ENCODE measurements at places on chromosomes 6 and 20.

- no peak for DNase-seq
These were observed 96.6 kb downstream of the PXDC1 start for GRCh38 chr6:3654898-3655297.

GRCh38 chr6:123323452-123324329 lies 313.1 kb downstream of the TRDN start:
- DNase-seq: no peak

DNA sequence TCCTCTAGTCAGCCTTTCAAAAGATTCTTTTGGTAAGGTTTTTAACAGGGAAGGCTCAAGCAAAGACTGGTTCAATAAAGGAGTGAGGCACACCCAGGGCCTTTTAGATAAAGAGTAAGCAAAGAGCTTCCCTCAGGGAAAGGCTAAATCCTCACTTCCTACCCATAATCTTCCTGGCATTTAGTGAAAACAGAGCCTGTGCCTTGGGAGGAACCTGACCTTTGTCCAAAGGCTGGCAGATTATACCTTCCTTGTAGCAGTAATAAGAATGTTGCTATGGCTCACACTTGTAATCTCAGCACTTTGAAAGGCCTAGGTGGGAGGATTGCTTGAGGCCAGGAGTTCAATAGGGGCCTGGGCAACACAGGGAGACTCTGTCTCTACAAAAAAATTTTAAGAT lies 280.1 kb upstream of the PLCB4 start:
- no peak for DNase-seq

DNA sequence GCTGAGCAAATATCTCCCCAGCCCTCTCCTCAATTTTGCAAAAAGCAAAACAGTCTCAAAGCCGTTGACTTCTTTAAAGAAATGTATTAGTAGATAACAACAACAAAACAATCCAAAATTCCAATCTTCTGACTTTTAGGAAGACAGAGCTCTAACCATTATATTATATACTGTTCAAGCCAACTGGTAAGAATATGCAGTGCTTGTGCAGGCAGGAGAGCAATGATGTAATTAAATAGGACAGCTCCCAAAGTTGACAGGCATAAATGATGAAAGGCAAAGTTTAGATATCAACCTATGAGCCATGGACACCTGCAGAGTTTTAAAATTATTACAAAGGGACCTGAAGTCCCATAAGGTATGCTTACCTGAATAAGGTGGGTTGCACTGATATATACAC lies 16.6 kb upstream of the CEP85L start:
- DNase-seq: no peak

DNA sequence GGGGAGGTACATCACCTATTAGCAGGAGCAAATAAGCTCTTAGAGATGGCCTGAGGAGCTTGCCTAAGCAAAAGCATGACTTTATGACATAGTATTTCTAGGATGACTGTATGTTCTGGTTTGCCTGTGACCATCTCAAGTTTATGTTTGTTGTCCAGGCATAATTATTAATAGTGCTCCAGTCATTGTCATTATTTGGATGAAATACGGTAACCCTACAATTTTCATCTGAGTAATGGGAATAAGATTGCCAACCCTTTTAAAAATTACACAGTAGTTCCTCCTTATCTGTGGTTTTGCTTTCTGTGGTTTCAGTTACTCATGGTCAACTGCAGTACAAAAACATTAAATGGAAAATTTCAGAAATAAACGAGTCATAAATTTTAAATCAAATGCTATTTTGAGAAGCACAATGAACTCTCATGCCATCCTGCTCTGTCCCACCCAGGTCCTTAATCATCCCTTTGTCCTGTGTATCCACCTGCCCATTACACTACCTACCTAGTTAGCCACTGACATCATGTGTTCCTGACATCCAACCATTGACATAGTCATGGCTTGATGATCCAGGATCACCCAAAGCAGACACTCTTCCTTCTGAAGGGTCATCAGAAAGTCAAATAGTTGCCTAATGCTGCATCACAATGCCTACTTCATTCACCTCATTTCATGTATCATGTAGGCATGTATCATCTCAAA lies 27.0 kb upstream of the TFB1M start:
- no peak for DNase-seq

Data from NCI-H1436 (cell line).